ENCODE measurements at places on chromosomes 12 and 14.

DNA sequence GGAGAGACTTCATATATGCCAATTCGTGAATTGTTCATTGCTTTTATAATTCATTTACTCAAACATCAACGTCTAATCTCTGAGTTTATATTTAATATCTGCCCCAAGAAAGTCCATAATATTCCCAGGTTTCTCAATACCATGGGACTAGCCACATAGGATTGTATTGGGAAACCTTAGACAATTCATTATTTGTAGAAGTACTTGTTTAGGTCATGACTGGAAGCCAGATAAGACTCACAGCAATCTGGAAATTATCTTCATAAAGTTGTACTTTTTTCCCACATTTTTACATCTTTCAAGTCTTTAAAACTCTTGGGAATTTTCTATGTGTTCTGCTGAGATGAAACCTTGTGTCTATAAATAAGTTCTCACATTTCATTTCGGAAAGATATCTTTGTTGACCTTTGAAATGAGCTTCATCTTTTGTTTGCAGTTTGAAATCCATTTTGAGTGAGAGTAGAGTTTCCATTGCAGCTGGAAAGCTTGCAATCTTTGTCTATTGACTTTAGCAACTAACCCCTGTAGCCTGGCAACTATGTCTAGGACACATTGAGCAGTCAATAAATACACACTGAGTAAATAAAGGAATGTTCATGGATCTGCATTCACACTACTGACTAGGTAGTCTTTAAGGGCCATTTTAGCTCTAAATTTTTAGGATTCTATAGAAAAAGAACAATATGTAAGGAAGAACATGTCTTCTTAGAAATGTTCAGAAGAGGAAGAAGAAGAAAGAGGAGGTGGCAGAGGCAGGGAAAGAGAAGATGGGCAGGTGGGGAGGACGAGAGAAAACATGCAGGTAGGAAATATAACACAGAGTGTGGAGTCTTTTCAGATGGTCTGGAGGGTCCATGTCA lies 154.4 kb downstream of the LRIG3 start:
- DNase-seq, result no peak

DNA sequence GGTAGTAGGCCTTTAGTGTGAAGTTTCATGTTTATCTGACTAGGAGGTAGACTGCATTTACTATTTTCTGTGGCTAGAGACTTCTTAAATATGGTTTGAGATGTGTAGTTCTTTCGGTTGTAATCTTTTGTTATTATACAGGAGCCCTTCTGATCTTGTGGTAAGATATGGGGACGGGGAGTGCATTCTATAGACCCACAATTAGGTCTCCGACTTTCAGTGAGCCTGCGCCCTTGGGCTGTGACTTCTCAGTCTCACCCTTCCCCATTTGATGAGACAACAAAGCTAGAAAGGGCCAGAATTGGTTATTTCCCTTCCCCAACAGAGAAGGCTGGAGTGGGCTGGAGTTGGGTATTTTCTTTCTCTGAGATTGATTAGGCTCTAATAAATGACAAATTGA lies 130.0 kb downstream of the MSRB3 start:
- DNase-seq, result no peak

DNA sequence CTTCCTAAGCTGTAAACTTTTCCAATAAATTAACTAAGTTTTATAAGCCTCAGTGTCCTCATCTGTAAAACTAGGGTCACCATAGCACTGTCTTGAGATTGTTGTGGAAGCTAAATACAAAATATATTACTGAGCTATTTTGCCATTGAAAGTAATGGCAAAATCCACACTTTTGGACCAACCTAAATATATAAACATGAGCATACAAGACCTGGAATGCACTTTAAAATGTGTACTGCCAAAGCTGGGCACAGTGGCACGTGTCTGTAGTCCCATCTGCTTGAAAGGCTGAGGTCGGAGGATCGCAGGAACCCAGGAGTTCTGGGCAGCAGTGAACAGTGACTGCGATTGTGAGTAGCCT lies 29.8 kb upstream of the SINHCAF start:
- no peak for DNase-seq

- DNase-seq, result no peak
Observed at GRCh38 chr14:38089123-38089522, 118.6 kb upstream of the SSTR1 start.

GRCh38 chr12:7784701-7785100 lies 4.5 kb upstream of the NANOG start:
- DNase-seq, result no peak

Data from AG20443 (cell line).